ENCODE measurements at places on chromosomes 3 and 15.

DNA sequence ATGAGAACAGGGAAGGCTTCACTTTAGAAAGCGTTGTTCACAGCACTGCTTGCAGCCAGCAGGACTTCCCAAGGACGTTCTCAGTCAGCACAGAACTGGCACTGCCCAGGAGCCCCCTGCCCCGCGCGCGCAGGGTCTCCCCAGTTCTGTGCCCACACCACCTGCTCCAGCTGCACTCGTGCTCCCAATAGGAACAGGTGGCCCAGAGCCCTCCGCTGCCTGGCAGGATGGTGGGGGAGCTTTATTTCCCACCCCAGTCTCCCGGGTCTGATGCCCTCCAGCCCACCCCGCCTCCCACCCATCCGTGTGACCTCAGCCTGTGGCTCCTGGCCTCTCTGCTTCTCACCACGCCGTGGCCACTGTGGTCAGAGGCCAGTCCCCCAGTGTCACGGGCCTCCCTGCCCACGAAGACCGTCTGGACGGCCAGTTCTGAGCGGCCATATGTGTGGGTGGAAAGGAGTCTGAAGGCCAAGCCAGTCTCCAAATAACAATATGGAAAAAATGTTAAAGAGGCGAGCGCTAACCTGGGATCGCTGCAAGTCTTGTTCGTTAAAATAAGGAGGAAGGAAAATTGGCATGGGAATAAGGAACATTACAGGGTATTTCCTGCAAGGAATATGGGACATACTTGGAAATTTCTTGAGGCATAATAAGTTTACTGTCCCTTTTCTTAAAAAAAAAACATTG is 54.6 kb upstream of the PCSK6 start:
- no peak for DNase-seq

- no peak for DNase-seq
Observed at GRCh38 chr3:35929158-35929557, 289.8 kb downstream of the ARPP21 start.

- DNase-seq, result no peak
Observed at GRCh38 chr15:79981831-79982455, 10.9 kb upstream of the BCL2A1 start.

GRCh38 chr3:130748981-130749380 is 2.4 kb upstream of the PIK3R4 start:
- no peak for DNase-seq

DNA sequence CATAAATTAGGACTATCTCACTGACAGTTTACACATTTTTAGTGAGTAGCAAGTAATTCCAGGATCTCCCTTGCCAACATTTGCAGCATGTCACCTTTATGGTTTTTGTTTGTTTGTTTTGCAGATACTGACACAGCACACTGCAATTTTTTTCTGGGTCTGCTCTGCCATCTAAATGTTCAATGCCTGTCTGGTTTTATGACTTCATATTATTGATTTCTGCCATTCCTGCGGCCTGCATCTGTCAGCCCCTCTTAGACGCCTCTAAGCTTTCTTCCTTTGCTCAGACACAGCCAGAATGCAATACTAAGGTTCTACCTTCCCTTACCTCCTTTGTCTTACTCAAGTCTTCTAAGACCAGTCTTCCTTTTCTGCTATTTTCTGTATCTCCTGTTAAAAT is 321.2 kb upstream of the AZI2 start:
- no peak for DNase-seq

- DNase-seq, result no peak
Observed at GRCh38 chr3:101962055-101962454, 112.7 kb downstream of the NFKBIZ start.
